ENCODE measurements at places on chromosomes 11 and 22. TPM values are rescaled to one million over a fixed set of nuclear protein-coding genes. Genes with fewer than 3 reads are reported as not detected.

Gene CRY2
- 83.0 TPM for total RNA-seq

Gene LMNTD2
- 0.51 TPM for total RNA-seq

Gene SLC37A4
- total RNA-seq = 18.1 TPM

Gene SYCE3
- total RNA-seq = not detected

Gene NPAS4
- total RNA-seq = 1.5 TPM

Gene B3GAT1
- not detected for total RNA-seq

Gene NECTIN1
- not detected for total RNA-seq

Gene RTL10
- total RNA-seq = 6.8 TPM

Gene NXF1
- total RNA-seq = 46.8 TPM

Gene ZNF215
- 3.2 TPM for total RNA-seq

Gene IGLL1
- not detected for total RNA-seq

Gene INSC
- total RNA-seq = 2.6 TPM

Data from uterus (tissue), 4 donors.